Activated T-cell treated with anti-CD3 and anti-CD28 coated beads, Interleukin-2, amount 50 U/mL, for 72 hours (primary cell): ENCODE measurements at places on chromosomes 7 and 10.

DNA sequence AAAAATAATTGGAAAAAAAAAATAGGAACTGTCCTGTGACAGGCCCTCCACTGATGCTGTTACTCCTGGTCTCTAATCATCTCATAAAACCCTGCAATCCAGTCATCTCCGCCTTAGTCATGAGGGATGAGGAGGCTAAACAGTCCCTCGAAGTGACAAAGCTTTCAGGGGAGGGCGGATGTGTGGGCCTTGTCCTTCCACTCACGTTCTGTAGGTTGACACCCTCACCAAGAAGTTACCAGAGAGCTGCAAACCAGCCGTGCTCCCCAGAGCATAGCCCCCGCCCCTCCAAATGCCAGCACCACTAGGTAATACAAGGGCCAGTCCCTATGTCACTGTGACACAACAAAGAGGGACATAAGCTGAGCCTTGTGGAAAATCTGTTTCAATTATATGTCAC, 11.9 kb downstream of the COBL start:
- no peak for DNase-seq

DNA sequence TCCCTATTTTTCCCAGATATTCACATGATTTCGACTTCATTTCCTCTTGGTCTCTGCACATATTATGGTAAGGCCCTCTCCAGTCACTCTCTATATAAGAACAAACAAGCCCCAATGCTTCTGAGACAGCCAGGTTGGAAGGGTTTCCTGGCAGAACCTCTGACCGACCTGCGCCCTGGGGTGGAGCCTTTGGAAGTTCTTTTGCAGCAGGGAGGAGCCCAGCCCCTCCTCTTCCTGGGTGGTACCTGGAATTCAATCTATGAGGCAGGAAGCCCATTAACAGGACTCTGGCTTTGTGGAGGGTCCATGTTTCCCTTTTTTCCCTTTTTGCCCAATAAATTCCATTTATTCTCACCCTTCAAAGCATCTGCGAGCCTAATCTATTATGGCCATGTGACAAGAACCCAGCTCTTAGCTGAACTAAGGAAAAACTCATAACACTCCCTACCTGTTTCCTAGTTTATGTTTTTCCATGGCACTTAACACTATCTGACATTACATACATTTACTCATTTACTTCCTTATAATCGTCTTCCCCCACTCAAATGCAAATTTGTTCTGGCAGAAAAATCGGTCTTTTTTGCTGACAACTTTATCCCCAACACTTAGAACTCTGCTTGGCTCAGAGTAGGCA, 92.5 kb upstream of the FRMD4A start:
- no peak for DNase-seq

DNA sequence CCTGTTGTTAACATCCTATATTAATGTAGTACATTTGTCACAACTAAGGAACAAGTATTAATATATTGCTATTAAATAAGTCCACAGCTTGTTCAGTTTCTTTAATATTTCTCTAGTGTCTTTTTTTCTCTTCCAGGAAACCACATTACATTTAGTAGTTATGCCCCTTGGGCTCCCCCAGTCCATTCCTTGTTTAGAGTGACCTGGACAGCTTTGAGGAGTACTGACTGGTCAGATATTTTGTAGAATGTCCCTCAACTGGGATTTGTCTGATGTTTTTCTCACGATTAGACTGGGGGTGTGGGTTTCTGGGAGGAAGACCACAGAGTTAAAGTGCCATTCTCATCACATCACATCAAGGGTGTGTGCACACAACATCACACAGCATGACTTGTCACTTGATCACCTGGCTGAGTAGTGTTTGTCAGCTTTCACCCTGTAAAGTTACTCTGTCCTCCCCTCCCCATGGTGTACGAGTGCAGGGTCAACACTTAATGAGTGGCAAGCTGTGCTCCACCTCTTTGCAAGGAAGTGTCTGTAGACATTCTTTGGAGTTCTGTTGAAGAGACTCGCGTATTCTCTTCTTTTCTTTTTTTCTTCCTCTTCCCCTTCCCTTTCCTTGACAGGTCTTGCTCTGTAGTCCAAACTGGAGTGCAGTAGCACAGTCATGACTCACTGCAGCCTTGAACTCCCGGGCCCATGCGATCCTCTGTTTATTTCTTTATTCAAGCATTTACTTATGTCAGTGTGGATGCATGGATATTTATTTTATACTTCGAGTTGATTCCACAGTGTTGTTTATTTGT, 10.2 kb downstream of the LMTK2 start:
- DNase-seq = no peak

DNA sequence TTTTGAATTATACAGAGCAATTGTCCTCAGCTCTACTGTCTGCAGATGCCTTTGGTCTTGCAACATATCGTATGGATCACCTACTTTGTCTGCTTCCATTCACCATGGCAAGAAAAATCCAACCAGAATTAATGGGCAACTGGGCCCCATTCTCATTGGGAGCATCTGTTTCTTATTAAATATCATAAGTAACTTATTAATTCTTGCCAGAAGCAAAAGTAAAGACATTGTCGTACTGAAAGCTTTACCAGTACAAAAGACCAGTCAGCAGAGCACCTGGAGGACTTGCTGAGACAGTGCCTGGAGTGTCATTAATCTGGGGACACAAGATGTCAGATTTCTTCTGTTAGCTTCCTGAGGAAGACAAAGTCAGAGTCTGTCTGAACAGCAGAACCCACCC, 404.5 kb downstream of the INHBA start:
- no peak for DNase-seq

- DNase-seq = no peak
Observed at GRCh38 chr7:128124786-128125185, 93.5 kb upstream of the LRRC4 start.
